Thymus (tissue), 14 donors: ENCODE measurements at places on chromosomes 16 and 17. TPM values are rescaled to one million over a fixed set of nuclear protein-coding genes. Genes with fewer than 3 reads are reported as not detected.

The CSH2 gene
- 1.0 TPM for total RNA-seq

The HASPIN gene
- 9.1 TPM for total RNA-seq

The WNT9B gene
- 0.05 TPM for total RNA-seq

The SOST gene
- total RNA-seq, result 0.14 TPM

The KLHL10 gene
- total RNA-seq, result not detected

The TBC1D3E gene
- total RNA-seq, result not detected

GRCh38 chr16:78474762-78475161, 375.3 kb downstream of the WWOX start:
- DNase-seq, result no peak

DNA sequence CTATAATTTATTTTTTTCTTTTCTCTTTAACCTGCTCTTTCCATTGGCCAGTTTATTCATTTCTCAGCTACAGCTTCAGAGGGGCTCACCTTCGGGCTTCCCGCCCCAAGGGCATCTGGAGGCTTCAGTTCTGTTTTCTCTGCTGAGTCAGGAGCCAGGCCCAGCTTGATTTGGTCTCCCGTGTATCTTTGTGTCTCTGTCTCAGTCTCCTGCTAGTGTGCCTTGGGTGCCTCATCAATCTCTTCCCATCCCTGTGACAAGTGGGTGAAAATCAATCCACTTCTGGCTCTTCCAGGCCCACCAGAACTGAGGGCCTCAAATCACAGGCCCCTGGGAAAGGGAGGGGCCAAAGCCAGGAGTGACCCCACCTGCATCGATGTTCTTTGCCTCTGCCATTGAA, 72.1 kb downstream of the CCDC182 start:
- DNase-seq, result no peak

GRCh38 chr16:58647107-58647506, 17.5 kb upstream of the CNOT1 start:
- DNase-seq, result no peak

GRCh38 chr16:55373489-55373832, 49.5 kb downstream of the IRX6 start:
- DNase-seq, result no peak

DNA sequence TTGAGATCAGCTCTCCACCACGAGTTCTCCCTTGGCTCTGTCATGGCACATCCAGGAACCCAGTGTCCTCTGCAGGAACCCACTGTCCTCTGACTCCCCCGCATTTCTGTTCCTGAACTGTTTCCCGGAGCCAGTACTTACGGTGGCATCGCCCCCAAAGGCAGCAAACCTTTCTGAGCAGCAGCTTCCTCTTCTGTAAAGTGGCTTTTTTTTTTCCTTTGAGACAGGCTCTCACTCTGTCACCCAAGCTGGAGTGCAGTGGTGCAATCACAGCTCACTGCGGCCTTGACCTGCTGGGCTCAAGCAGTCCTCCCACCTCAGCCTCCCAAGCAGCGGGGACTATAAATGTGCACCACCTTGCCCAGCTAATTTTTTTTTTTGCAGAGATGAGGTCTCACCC, 32.2 kb downstream of the NAGPA start:
- DNase-seq, result no peak

GRCh38 chr17:15346066-15346595, 4.7 kb upstream of the TEKT3 start:
- no peak for DNase-seq

GRCh38 chr17:57551321-57552079, 193.6 kb downstream of the CCDC182 start:
- DNase-seq, result peak; percentile 89

- DNase-seq, result no peak
Observed at GRCh38 chr16:90044111-90044551, 24.9 kb upstream of the DBNDD1 start.

GRCh38 chr17:17724307-17725010, 43.2 kb downstream of the RAI1 start:
- no peak for DNase-seq

GRCh38 chr16:67349172-67349571, 22.6 kb downstream of the LRRC36 start:
- DNase-seq, result no peak

- no peak for DNase-seq
Observed at GRCh38 chr16:86631444-86631843, 53.1 kb downstream of the FOXL1 start.
